ENCODE measurements at places on chromosomes 7 and 10.

DNA sequence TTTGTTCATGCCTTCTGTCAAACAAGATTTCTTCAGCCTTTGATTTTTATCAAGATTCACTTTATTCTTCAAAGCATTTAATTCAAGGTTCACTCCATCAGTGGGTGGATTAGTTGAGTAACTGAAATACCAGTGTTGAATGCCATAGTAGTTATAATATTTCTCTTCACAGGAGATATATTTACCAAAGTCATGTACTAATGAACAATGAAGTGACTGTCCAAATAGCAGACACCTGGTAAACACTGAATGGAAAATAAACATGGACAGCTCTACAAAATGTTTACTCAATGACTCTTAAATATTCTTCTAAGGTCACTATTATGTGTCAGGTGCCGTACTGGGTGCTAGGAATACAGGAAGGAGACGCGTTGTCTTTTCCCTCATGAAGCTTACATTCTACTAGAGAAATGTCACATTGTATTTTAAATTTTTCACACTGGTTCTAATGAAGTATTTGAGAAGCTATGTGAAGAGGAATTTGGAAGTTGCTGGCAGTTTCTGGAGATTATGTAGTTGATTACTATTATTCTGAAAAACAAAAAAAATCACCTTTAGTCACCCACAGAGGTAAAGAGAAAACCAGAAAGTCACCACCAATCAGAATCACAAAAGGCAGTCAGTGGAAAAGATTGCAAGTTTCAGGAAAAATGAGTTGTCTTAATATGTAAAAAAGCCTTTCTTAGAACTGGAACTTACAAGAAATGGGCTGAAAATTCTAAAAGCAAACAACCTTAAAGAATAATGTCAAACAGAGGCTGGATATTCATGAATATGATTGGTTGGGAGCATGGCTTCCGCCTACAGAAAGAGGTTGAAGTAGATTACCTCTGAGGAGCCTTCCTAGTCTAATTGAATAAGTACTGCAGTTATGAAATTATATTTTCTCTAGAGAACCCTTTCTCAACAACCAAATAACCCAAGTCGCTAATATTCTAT lies 84.5 kb downstream of the RTKN2 start:
- peak; percentile 33 for DNase-seq

DNA sequence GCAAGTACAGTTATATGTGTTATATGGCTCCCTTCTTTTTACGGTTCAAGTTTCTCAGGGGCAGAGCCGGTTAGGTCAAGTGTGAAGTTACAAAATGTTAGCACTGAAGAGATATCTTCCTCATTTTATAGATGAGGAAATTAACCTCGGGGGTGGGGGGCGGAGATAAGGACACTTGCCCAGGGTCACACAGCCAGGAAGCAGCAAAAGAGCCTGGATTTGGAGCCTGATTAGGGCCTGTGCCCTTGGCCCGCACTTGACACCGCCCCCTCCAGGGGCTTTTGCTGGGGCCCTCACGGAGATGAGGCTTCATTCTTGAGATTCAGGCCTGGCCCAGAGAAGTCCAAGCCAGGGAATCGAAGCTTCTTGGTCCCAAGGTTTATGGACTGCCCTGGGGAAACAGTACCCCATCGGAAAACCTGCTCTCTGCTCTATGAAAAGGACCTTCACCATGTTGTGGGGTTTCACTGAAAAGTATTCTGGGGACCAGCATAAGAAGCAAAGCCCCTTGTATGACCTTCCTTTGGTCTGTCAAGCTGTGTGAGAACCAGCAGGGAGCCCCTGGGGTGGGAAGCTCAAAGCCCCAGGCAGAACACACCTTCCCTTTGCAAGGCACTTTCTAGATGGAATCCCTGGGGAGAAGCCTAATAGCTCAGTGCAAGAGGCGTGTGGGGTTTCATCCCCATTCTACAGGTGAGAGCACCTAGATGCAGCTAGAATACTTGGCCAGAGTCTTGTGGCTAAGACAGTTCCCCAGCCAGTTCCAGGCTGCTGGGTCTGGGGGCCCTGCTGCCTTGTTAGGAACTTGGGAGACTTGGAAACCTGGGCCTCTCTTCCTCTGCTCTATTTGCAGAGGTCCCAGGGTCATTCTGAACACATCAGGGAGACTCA lies 21.9 kb downstream of the UNC5B start:
- DNase-seq: no peak

DNA sequence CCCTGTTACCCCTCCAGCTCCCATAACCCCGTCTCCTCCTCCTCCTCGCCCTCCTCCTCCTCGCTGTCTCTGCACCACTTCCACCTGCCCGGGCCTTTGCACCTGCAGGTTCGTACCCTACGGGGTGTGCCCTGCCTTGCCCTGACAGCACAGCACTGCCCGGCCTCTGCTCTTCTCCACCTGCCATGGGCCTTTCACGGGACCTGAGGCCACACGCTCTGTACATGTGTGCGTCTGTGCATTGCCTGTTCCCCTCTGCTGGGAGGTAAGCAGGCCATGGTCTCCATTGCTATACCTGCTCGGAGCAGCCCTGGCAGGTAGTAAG lies 40.0 kb downstream of the MICALL2 start:
- no peak for DNase-seq

GRCh38 chr10:20059084-20059835 lies 243.0 kb downstream of the PLXDC2 start:
- no peak for DNase-seq

GRCh38 chr10:31972519-31973041 lies 43.9 kb upstream of the ARHGAP12 start:
- no peak for DNase-seq

DNA sequence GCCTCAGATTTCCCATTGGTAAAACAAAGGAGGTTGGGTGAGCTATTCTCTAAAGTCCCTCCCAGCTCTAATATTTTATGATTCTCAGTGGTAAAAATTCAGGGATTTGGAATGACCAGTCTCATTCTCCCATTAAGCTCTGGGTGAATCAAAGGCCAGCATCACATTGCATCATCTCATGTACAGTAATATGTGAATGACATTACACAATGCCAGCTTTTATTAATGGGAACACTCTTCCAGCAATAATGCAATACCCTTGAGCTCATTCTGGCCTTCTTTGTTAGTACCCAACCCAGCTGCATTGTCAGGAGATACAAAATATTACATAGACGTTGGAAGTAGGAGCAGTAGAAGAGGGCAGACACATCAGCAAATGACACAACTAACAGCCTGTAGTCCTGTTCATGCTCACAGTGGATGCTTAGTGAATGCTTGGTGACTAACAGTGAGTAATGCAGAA lies 100.0 kb upstream of the EGR2 start:
- no peak for DNase-seq

DNA sequence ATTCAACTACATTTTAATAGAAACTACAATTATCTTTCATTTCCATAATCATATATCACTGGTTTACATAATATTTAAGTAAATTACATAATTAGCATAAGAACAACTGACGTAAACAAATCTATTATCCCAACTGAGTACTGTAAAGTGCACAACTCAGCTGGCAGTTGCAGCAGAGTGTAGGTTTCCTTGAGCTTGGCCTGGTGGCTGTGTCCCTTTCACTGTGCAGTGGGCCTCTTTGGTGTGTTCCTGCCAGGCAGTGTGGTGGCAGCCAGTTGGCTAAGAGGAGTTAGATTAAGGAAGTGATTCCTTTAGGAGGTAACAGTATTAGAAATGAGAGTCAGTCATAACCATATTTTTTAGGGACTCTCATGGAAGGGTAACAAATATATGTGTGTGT lies 7.0 kb downstream of the NRG3 start:
- no peak for DNase-seq

DNA sequence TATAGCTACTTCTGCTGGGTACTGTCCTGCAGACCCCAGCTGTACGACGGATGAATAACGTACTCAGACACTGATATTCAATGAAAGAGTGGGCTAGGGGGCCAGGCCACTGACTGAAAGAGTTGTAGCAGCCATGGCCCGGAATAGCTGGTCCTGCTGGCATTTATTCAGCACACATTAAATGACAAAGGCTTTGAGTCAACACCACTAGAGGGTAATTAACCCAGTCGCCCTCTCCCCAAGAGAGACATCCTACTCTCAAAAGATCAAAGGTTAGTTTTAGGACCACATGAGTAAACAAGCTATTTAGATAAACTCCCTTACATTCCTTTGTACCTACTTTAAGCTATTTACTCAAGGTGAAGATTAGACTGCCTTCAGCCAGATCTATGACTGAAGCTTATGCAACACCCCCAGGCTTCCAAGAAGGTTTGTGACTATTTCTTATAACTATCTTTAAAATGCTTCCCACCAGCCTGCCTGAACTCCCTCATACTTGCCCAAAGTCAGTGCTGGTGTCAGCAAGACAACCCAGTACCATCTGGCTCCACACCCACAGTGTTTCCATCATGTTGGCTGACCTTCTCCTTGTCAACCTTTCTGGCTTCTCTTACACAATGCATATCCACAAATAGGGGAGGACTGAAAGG lies 629.1 kb downstream of the SORCS1 start:
- no peak for DNase-seq

DNA sequence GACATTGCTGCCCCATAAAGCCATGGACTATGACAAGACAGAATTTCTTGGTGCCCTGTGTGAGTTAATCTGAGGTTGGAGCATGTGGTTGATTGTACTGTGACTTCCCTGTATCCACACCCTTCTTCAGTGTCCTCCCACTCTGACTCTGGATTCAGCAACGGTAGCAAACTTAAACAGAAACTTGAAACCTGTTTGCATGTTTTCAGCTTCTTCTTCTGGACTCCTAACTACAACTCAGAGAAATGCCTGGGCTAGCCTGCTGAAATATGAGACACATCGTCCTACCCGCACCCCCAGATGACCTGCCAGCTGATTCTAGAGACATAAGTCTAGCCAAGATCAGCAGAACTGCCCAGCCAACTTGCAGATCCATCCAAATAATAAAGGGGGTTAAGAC lies 78.4 kb downstream of the IPMK start:
- DNase-seq: peak; percentile 61

DNA sequence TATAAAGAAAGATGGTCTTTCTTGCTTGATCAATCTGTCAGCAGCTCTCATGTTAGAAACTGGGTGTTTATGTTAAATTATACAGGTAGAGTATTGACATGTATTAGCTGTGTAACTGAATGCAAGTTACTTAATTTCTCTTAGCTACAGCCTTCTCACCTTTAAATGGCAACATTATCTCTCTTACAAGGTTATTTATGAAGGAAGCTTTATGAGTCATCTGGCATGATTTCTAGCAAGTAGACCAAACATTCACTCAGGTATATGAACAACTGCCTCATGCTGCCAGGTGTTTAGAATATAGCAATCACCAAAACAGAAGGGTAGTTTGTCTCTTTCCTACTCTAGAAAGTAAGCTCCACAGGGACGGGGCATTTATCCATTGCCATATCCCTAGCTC lies 8.5 kb downstream of the ARL4A start:
- DNase-seq: no peak

DNA sequence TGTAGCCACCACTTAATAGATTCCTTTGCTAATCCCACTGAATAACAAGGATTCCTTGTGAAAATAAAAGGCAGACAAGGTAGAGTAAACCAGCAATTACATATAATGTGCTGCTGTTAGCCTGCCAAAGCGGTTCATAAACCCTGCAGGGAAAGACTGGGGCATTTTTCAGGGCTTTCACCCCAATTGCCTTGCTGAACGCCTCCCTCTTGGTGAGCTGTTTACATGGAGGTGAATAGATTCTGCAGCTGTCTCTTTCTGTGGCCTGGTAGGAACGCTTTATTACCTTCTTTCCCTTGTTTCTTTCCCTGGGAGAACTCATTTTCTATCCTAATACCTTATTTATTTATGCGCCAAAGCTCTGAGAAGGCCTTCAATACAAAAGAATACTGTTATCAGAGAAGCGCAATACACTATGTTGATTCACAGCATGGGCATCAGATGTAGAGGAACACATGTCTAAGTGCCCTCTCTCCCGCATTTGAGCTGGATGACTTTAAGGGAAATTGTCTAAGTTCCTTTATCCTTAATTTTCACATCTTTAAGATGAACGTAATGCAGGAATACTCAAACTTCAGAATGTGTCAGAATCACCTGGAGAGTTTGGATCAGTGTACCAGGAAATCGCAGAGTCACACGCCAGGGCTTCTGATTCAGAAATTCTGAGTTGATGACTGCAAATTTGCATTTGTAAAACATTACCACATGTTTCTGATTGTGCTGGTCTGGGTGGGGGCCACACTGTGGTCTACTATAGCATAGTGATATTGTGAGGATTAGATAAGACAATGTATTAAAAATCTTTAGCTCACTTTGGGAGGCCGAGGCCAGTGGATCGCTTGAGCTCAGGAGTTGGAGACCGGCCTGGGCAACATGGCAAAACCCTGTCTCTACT lies 1203.8 kb downstream of the SORCS3 start:
- DNase-seq: no peak

GRCh38 chr7:15888090-15888489 lies 201.6 kb upstream of the MEOX2 start:
- DNase-seq: no peak

GRCh38 chr7:150941351-150942000 lies 36.6 kb downstream of the KCNH2 start:
- no peak for DNase-seq

DNA sequence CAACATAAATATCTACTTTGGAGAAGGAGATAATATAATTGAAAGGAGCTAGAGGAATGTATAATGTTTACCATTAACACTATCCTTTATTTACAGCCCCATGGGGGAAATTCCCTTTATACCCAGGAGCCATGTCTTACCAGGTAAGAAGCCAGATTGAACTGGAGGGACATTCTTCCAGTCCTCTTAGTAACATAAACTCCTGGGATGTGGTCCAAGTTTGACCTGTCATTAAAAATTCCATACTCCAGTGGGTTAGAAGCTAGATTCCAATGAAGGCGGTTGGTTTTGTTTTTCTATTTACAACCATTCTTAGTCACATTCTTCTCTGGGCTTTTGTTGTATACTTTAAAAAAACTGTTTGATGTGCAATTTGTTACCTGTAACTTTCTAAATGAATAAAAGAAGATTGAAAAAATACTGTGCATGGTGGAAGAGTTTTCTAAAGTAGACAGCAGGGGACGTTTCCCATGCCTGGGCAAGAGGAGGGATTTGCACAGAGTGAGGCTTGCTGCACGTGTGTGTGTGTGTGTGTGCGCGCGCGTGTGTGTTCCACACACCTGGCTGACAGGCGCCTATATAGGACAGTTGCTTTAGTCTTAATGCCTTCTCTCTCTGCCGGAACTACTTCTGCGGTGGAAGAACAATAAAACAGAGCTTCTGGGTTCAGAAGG lies 2.0 kb downstream of the PLCE1 start:
- peak; percentile 81 for DNase-seq

DNA sequence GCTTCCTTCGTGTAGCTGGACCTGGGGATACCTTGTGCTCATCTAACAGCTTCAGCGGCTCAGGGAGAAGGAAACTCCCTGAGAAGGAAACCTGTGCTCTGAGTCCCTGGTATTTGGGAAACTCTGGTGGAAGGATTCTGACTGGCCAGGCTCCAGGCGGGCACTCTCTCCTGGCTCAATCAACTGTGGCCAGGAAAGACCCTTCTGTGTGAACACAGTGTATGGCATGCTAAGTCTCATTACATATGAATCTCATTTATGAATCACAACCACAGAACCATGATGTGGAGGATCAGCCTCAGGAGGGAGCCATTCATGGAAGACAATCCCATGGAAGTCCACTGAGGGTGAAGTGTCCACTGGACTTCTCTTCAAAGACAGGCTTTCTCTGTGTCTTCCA lies 20.9 kb downstream of the NPS start:
- DNase-seq: no peak
